ENCODE measurements at places on chromosomes 11 and 22.
A peak's percentile ranks its signal among the peaks of the same experiment; 100 is the strongest.

- no peak for DNase-seq
Measured at GRCh38 chr22:18980829-18981228, 44.7 kb upstream of the PRODH start.

DNA sequence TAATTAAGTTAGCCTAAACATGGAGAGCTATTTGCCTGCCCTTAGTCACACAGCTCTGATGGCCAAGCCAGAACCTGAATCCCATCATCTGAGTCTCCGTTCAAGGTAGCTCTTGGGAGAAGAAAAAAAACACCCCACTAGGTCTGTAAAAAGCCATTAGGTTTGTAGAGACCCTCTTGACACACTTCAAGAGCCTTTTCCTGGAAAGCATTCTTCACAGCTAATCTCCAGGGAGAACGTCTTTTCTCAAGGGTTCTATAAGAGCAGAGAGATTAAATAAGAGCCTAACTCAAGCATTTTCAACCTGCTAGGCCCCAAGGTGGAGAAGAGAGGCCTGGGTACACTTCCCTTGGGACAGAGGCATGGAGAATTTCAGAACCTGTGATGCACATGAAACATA lies 61.6 kb upstream of the NAV2 start:
- DNase-seq: no peak

DNA sequence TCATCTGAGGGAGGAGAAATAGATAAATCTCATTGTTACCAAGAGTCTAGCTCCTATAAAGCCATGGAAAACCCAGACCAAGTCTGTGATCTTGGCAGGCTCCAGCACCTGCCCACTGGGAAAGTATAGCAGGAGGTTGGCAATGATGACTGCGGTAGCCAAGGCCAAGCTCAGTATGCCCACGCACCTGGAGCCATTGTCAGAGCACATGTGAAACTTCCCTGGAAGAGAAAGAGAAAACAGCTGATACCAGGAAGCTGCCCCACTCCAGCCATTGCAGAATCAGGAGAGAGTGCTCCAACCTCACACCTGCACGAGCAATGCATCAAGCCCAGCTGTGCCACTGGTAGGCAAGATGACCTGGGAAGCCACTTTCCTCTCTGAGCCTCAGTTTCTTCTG lies 62.2 kb upstream of the HEPHL1 start:
- DNase-seq: no peak

- no peak for DNase-seq
Measured at GRCh38 chr11:133082841-133083488, 449.3 kb downstream of the OPCML start.

DNA sequence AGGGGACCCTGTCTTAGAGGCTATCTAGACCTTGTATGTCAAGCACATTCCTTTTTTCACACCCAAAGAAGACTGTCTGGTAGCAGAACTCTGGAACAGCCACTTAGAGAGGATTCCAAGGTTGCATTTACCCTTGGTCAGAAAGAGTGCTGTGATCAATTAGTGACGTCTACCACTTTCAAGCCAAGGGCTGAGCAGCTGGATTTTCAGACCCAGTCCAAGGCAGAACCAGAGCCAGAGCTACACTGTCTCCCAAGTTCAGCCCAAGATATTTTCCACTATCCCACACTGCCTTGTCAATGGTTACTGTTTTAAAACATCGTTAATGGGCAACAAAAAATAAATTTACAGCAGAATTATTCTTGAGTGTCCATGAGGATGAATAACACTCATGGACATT lies 24.0 kb downstream of the ABCC8 start:
- no peak for DNase-seq

GRCh38 chr11:112167145-112167544 lies at the start of gene TEX12:
Gene TEX12, plus strand, starts transcription at chr11:112167372. Its CDS starts 1,897 bp downstream, at chr11:112169269.
- DNase-seq: no peak

DNA sequence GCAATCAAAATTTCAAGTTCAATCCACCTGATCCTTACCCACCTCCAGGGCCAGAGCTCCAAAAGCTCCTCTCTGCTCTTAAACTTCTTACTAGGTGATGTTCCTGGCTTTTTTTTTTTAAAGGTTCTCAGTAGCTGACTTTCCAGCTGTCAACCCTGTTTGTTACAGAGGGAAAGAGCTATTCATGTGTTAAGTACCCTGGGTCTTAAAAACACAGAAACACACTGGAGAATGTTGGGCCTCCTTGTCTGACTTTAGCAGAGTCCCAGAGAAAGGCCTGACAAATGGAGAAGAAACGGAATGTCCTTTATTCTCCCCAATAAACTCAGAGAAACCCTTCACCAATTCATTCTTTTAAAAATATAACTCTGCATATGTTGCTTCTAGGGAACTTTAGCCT lies 3.2 kb downstream of the LRRC4C start:
- no peak for DNase-seq

DNA sequence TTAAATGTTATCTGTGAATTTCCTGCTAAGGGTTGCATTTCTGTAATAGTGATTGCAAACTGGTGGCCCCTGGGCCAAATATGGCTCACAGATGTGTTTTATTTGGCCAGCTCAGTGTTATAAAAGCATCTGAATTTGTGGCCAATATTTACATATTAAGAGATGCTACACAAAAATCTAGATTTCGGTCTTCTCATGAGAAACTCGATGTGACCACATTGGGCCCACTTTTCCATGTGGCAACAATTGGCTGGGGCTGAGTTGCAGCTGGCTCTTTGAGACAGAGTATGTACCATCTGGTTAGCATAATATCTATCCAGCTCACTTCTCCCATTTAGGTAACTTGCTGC lies 244.5 kb upstream of the POU2AF2 start:
- no peak for DNase-seq

- DNase-seq: no peak
Measured at GRCh38 chr22:27269751-27270543, 531.6 kb downstream of the MN1 start.

GRCh38 chr11:82945682-82946081 lies 44.1 kb downstream of the DDIAS start:
- no peak for DNase-seq

DNA sequence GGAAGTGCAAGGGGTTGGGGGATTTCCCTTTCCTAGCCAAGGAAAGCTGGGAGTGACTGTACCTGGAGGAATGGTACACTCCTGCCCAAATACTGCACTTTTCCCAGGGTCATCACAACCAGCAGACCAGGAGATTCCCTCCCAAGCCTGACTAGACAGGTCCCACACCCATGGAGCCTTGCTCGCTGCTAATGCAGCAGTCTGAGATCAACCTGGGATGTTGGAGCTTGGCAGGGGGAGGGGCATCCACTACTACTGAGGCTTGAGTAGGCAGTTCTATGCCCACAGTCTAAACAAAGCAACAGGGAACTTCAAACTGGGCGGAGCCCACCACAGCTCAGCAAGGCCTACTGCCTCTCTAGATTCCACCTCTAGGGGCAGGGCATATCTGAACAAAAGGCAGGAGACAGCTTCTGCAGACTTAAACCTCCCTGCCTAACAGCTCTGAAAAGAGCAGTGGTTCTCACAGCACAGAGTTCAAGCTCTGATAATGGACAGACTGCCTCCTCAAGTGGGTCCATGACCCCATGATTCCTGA lies 58.5 kb downstream of the SLC22A9 start:
- DNase-seq: no peak

GRCh38 chr11:351411-351810 lies 17.9 kb upstream of the B4GALNT4 start:
- no peak for DNase-seq

DNA sequence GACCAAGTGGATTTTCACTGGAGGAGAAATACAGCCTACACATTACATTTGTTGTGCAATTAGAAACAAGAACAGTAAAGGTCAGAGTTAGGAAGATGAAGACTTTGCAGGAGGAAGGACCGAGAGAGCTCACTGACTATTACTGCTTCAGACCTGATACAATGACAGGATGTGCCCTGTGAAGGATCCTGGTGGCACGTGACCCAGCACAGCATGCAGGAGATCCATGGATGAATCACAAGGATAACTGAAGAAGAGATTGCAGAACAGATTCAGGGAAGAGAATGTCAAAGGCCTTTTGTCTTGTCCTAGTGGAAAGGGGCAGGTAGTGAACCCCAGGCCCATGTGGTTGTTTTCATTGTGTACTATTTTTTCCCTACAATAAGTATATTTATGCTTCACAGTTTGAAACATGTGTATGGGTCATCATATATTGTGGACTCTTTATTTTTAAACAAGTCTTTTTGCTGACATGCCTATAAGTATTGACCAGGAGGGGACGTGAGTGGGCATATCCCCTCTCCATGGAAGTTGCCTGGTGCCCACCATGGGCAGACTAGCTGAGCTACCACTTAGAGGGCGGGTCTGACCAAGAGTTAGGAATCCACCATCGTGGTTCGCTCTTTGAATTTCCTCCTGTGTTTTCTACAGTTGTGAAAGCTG lies 44.3 kb downstream of the RASSF10 start:
- no peak for DNase-seq

DNA sequence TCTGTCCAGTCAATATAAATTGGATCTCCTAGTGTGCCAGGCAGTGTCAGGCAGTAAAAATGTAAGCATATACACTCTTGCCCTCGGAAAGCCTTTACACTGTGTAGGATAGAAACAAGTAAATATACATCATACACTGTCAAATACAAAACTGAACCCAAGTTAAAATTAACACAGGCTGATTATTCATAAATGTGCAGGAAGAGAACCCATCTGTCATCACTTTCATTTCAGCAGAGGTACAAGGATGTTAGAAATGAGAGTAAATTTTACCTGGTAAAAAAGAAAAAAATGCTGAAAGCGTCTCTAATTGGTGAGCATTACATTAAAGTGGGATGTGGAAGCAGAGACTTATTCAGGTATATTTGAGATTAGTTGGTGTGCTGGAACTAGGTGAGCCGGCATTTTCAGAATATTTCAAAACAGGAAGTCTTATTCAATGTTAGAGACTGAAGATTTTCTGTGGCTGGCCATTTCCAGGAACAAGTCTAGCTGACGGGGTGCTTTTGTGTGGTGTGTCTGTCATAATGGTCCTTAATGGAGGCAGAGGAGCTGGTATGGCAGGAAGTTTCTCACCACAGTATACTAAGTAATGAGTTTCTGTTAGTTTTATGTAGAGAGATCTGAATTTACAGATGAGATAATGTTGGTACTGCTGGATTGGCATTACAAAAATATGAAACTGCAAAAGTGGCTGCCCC lies 192.6 kb downstream of the CASP12 start:
- peak; percentile 64 for DNase-seq

- no peak for DNase-seq
Measured at GRCh38 chr11:79375818-79376550, 64.8 kb downstream of the TENM4 start.

DNA sequence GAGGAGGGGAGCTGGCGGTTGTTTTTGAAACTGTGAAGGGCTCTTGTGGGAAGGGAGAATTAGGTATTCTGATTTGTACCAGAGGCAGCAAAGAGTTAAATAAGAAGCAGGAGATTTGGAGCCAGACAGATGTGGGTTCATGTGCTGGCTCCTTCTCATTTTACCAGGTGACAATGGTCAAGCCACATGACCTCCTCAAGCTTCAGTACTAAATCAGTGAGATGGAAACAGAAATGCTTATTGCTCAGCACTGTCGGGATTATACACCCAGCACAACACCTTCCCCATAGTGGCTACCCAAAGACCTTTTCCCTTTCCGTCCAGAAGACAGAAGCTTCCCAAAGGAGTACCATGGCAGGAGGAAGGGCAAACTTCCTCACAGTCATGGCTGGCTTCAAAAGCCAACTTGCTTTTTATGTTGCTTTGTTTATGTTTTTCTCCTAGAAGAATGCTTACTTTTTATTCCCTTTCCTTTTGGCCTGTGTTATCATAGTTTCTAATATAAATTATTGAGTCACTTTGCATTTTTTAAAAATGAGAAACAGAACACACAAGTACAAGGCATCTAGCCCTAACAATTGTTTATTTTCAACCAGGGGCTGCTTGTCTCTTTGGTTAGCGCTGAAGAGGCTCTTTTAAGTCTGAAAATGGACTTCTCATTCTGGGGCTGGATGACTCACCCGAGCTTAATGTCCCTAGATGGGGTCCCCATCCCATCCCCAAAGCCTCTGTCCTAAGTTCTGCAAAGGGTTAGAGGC lies 181.5 kb upstream of the ZBED5 start:
- no peak for DNase-seq

- no peak for DNase-seq
Measured at GRCh38 chr11:71201936-71202597, 50.3 kb downstream of the SHANK2 start.

- DNase-seq: no peak
Measured at GRCh38 chr22:34113381-34113780, 193.1 kb upstream of the LARGE1 start.

GRCh38 chr11:133598906-133599305 lies 66.6 kb upstream of the OPCML start:
- DNase-seq: no peak

DNA sequence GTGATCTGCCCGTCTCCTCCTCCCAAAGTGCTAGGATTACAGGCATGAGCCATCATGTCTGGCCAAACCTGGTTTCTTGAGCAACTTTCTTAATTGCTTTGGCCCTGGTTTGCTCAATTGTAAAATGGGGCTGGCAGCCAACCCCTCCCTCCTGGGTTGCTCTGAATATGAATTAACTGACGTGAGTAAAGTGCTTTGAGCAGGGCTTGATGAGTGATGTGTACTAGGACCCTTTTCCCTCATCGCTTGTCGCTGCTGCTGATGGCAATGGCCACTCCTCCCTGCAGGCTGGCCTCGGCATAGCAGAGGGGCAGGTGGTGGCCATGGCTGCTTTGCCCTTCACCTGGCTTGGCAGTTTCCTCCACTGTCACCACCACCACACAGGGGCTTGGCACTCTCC lies 41.5 kb downstream of the RNF141 start:
- DNase-seq: no peak

GRCh38 chr11:34044664-34045485 lies 6.7 kb upstream of the CAPRIN1 start:
- DNase-seq: peak; percentile 69

- no peak for DNase-seq
Measured at GRCh38 chr11:67345920-67346819, 7.2 kb downstream of the POLD4 start.

DNA sequence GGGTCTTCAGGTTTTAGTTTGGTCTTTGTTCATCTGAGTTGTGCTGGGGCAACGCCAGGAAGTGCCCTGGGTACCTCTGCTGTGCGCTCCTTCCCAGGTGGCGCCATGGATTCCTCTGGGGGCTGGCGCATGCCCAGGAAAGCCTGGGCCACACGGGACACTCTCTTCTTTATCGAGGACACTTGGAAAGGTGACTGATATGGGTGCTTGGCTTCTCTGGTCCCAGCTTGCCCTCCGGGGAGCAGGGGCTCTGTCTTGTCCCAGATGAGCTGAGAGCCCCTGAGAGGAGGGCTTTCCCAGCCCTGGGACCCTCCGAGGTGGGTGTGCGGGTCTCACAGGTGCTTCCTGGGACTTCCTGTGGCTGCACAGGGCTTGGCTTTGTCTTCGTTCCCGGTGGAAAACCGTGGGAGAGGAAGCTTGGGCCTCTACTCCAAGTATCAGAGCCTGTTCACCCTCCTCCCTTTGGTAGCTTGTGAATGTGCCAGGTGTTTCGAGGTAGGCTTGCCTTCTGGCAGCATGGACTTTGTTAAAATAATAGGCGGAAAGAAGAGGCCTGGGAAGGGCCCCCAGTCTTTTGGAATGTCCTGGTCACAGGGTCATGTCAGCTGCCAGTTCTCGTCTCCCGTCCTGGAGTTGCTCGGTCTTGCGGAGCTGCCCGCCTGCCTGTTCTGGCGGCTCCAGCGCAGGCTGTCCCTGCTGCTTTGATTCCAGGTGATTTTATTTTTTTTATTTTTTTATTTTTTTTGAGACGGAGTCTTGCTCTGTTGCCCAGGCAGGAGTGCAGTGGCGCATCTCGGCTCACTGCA lies 10.1 kb upstream of the NEAT1 start:
- no peak for DNase-seq

GRCh38 chr11:88051396-88051795 lies 123.8 kb downstream of the RAB38 start:
- no peak for DNase-seq

- peak; percentile 53 for DNase-seq
Measured at GRCh38 chr11:111935317-111936039, 1.7 kb upstream of the DIXDC1 start.
